ENCODE measurements at places on chromosomes 3 and 15. TPM values are rescaled to one million over a fixed set of nuclear protein-coding genes. Genes with fewer than 3 reads are reported as not detected.

The UROC1 gene
- not detected for total RNA-seq

The GABRG3 gene
- not detected for total RNA-seq

The TRIM59 gene
- total RNA-seq: 30.9 TPM

The GMPS gene
- 50.8 TPM for total RNA-seq

The TTLL13 gene
- total RNA-seq: not detected

The CDHR4 gene
- not detected for total RNA-seq

The CLEC3B gene
- 0.61 TPM for total RNA-seq

The WDR49 gene
- 0.32 TPM for total RNA-seq

The TMIE gene
- under 0.01 TPM for total RNA-seq

The MFGE8 gene
- 41.0 TPM for total RNA-seq

The SV2B gene
- total RNA-seq: not detected

The UTS2B gene
- total RNA-seq: under 0.01 TPM

The DUOXA2 gene
- not detected for total RNA-seq

The UCN2 gene
- not detected for total RNA-seq

The POPDC2 gene
- 0.65 TPM for total RNA-seq

The MINDY4B gene
- not detected for total RNA-seq

The CLDN16 gene
- under 0.01 TPM for total RNA-seq

The ATP10A gene
- not detected for total RNA-seq

The EDEM1 gene
- total RNA-seq: 25.7 TPM

The SCG5 gene
- total RNA-seq: 3.2 TPM

The ALPK3 gene
- total RNA-seq: 9.1 TPM

The NOX5 gene
- not detected for total RNA-seq

The KNG1 gene
- not detected for total RNA-seq

The VILL gene
- total RNA-seq: 4.9 TPM

The A4GNT gene
- total RNA-seq: not detected

The TMEM212 gene
- total RNA-seq: not detected

The KNL1 gene
- 18.5 TPM for total RNA-seq

All from epithelial cell of umbilical artery (primary cell).